ENCODE measurements at places on chromosomes 3 and 15.
A peak's percentile ranks its signal among the peaks of the same experiment; 100 is the strongest.

DNA sequence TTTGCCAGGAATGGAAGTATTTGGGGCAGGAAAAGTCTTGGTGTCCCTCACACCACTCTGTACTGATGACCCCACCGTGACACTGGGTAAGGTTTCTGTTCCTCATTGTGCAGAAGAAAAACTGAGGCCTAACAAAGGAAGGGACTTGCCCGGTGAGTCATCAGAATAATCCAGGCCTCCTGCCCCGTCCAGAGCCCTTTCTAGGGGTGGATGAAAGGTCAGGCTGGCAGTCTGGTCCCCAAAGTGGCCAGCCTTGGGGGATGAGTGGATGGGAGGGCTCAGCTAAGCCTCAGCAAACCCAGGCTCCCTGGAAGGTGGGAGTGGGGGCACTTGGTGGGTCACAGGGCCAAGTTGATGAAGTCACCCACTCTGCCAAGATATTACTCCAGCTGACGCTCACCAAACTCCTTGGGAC lies 2.3 kb upstream of the DNAH1 start:
- no peak for DNase-seq

GRCh38 chr3:187935623-187936156 lies 190.4 kb upstream of the BCL6 start:
- DNase-seq: no peak

DNA sequence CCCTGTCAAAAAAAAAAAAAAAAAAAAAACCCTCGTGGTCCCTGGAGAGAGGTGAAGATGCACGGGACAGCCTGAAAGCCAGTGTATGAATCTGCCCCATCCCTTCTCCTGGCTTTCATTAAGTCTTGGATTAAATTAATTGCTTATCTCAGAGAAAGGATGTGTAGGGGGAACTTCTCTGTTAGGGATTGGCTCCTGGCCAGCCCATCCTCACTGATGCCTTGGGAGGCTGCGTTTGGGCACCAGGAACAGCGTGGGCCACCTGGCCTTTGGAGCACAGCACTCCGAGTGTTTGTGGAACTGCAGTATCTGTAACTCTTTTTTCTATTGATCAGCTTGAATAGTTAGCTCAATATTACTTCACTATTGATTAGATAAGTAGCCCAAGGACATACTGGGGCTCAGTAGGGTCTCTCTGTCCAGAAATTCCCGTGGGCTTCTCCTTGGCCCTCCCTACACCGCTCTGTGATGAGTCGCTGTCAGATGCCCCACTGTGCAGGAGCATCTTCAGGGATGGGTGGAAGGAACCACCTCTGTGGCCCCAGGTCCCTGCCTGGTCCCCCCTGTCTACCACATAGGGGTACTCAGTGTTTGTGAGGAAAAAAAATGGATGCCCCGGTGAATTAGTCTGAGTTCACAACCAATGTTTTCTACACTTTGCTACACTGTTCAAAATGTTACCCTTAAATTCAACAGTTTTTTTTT lies 2.0 kb downstream of the PXYLP1 start:
- no peak for DNase-seq

DNA sequence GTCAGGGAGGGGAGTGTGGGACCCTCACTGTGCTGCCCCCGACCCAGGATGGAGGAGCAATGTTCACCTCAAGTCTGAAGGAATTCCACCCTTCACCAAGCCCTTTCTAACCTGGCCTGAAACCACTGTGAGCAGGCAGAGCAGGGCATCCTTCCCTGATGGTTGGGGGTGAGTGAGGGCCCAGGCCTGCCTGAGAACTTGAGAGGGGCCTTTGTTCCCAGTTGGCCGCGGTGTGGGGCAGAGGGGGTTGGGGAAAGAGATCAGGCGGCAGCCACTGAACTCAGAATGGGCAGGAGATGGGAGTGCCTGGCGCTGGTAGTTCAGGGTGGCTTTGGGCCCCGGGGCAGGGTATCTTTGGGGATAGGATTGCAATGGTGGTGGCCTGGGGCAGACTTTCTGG lies 103.5 kb upstream of the RPL32 start:
- peak; percentile 48 for DNase-seq

- DNase-seq: no peak
Measured at GRCh38 chr3:179074656-179075055, 3.0 kb upstream of the ZMAT3 start.

DNA sequence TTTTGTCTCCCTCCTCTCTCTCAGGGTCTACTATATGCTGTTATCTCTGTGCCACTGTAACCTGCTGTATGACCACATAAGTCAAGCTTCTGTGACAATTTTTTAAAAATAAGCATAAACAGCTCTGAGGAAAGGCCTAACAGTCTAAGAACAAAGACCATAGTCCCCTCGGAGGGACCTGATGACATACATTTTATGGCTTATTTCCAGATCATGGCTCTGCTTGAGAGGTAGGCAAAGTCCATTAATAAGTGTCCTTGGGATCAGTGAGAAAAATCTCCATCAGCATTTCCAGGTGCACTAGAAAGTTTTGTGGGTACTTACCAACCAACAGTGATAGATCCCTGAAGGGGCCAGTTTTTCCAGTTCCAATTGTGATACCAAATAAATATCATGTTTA lies 123.8 kb downstream of the TNIK start:
- DNase-seq: no peak

DNA sequence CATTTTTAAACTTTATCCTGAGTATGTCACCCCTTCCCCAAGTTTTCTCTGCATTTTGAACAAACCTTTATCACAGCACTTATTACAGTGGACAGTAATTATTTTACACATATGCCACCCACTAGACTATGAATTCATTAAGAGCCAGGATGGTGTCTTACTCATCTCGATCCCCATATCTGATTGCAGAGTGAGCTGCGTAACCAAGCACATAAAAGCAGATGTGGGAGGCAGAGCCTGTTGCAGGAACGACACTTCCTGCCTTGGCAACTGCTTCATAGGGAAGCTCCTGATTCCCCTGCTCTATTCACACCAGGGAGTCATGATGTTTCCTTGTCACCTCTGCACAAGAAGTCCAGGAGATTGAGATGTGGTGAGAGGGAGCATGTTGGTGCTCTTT lies 91.1 kb downstream of the MINAR1 start:
- no peak for DNase-seq

- no peak for DNase-seq
Measured at GRCh38 chr3:168362156-168362555, 266.4 kb upstream of the GOLIM4 start.

GRCh38 chr3:33030246-33030645 lies 66.7 kb downstream of the GLB1 start:
- no peak for DNase-seq

DNA sequence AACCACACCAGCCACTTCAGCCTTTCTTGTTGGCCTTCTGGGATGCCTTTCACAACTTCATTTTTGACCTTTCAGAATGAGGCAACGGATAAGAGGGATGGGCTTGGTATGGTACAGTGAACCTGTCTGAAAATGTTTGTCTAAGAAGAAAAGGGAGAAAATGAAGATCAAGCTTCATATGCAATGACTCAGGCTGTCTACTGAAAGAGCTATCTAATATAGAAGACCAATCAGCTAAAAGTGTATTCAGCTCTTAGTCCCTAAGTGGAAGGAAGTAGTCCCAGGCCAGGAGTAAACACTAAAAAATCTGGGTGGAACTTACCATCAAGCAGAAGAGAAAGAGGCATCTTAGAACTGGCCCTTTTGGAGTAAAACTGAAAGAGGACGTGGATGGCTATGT lies 12.2 kb upstream of the UPK1B start:
- no peak for DNase-seq

GRCh38 chr3:118080889-118081288 lies 953.8 kb downstream of the IGSF11 start:
- no peak for DNase-seq

DNA sequence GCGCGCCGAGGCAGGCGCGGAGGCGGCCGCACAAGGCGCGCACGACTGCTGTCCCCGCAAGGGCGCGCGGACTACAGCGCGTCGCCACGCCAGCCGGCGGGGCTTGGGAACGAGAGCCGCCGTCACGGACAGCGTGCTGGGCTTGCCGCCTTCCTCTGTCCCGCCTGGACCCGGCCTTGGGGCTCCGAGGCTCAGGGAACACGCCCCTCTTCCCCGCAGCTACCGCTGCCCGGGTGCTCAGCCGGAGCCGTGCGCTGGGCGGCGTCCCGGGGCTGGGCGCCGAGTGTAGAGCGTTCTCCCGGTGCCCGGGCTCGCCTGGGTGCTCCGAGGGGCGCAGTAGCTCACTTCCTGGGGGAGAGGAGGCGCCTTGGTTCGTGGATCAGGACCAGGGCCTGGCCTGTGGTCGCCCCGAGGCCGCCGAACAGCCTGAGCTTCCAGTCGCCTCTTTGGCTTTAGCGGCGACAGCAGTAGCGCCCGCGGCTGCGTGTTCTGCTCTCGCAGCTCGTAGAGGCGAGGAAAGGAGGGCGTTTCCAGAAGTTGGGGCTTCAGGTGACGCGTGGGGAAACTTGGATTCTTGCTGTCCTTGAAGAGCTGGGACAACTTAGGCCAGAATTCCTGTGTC lies 226.7 kb upstream of the C2CD4B start:
- peak; percentile 40 for DNase-seq

- no peak for DNase-seq
Measured at GRCh38 chr3:134087060-134087974, 57.6 kb upstream of the SLCO2A1 start.

DNA sequence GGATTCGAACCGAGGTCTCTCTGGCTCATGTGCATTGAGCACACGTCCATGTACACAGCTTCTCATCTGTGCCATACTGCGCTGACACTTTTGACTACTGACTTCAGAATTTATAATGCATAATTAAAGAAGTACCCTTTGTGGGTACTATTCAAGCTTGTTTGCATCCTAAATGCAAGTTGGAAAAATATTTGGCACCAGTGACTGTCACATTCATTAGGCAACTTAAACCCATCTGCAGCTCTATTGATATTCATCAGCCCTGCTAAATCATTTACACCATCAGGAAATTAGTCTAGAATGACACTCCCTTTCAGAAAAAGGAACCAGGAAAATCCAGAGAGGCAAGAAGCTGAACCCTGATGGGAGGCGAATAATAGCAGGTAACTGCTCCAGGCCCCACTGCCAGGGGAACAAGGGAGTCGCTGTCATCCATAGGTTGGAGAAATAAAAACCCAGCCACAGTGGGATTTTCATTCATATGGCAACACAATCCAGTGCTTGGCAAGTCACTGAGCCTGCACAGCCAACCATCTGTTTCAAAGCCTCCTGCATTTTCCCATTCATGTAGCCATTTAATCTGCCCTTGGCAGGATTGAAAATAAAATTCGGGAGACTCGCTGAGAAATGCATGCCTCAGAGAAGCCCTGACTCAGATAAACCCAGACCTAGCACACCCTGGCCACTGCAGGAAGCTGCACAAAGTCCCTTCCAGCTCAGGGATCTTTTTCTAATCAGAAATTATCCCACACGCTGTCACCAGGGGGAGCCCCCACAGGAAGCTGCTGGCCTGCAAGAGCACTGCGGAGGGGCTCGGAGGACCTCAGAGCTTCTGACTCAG lies 103.0 kb upstream of the VEPH1 start:
- peak; percentile 37 for DNase-seq

GRCh38 chr3:5442106-5442785 lies 254.7 kb downstream of the EDEM1 start:
- DNase-seq: no peak

- no peak for DNase-seq
Measured at GRCh38 chr3:141575879-141576743, 89.3 kb downstream of the RASA2 start.

- no peak for DNase-seq
Measured at GRCh38 chr15:101043911-101044624, 124.9 kb downstream of the LRRK1 start.
